ENCODE measurements at places on chromosomes 6 and 20.

- DNase-seq, result no peak
Observed at GRCh38 chr6:1389369-1390132, at the start of gene FOXF2. Gene FOXF2, plus strand, starts transcription at chr6:1389576. Its CDS starts 372 bp downstream, at chr6:1389948.

DNA sequence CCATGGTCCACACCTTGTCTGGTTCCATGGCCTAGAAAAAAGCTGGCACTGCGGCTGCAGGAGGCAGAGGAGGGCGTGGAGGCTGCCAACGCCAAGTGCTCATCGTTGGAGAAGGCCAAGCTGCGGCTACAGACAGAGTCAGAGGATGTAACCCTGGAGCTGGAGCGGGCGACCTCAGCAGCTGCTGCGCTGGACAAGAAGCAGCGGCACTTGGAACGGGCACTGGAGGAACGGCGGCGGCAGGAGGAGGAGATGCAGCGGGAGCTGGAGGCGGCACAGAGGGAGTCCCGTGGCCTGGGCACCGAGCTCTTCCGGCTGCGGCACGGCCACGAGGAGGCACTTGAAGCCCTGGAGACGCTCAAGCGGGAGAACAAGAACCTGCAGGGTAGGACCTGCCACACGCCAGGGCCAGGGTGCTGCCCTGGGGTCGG lies 43.4 kb downstream of the MYH7B start:
- no peak for DNase-seq

- DNase-seq, result peak; percentile 30
Observed at GRCh38 chr6:72972579-72972978, 252.7 kb downstream of the KHDC1L start.

DNA sequence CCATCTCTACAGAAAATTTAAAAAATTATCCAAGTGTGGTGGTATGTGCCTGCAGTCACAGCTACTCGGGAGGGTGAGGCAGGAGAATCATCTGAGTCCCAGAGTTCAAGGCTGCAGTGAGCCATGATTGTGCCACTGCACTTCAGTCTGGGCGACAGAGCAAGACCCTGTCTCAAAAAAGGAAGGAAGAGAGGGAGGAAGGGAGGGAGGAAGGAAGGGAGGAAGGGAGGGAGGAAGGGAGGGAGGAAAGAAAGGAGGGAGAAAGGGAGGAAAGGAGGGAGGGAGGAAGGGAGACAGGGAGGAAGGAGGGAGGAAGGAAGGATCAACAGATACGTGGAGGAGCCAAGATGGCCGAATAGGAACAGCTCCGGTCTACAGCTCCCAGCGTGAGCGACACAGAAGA lies 90.1 kb downstream of the ZNF217 start:
- DNase-seq, result no peak

- no peak for DNase-seq
Observed at GRCh38 chr6:167648501-167649278, 178.0 kb upstream of the AFDN start.

- DNase-seq, result no peak
Observed at GRCh38 chr6:44666324-44666723, 278.8 kb downstream of the CDC5L start.

DNA sequence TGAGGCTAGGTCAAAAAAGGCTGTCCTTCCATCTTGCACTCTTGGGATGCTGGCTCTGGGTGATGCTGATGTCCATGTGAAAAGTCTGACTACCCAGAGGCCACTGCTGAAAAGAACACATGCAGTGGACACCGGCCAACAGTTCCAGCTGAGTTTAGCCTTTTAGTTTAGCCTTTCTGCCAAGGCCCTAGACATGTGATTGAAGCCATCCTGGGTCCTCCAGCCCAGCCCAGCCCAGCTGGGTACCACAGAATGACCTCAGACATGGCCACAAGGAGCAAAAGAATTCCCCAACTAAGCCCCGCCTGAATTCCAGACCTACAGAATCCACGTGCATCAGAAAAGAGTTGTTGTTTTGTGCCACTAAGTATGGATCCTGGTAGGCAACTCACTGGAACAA lies 17.4 kb downstream of the PIGT start:
- DNase-seq, result no peak

DNA sequence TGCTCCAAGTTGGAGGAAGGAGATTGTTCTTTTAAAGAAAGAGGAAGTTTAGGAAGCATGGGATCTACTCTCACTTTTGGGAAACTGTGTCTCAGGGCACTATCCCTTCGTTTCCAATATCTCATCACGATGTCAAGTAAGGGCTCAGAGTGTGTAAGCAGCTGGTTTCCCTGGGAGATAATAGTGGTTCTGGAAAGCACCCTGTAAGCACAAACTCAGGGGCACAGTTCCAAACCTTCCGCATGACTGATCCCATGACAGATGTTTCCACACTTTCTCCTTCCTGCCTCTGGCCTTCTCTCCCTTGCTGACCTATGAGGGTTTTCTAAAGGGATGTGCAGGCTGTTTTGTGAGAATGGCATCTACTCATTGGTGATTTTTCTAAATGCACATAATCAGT lies 33.9 kb downstream of the ADTRP start:
- no peak for DNase-seq

GRCh38 chr6:65161661-65162060 lies 545.4 kb downstream of the EYS start:
- no peak for DNase-seq

DNA sequence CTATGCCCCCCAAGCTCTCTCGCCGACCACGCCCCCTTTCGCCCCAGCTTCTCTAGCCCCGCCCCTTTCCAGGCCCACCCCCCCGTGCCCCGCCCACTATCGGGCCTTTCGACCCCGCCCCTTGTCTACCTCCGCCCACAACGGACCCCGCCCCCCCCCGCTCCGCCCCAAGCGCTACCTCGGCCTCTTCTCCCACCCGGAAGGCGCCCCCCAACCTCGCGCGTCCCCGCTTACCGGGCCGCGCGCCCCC lies 200 bp downstream of the ZBTB22 start:
- no peak for DNase-seq

DNA sequence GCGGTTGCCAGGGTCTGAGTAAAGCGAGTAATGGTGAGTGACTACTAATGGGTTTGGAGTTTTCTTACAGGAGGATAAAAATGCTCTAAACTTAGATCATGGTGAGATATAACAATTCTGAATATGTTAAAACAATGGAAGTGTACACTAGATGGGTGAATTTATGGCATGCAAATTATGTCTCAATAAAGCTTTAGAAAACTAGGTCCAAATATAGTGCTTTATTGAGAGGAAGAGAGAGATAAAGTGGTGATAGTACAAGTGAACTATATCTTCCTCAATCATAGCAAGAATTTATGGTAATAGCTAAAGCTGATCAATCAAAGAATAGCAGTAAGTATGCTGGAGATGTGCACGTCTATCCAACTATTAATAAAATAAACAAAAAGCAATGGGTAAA lies 23.9 kb downstream of the SRPK1 start:
- DNase-seq, result no peak

- DNase-seq, result no peak
Observed at GRCh38 chr6:36914227-36914794, 28.6 kb downstream of the C6orf89 start.

Data from NCI-H1092 (cell line).